ENCODE measurements at places on chromosomes 4 and X.
A peak's percentile ranks its signal among the peaks of the same experiment; 100 is the strongest.

GRCh38 chr4:157808796-157809383, 363.9 kb downstream of the GASK1B start:
- H3K4me1 ChIP-seq = no peaks in the 10 kb centered on the region
- no peak for DNase-seq
- H3K4me3 ChIP-seq = no peak overlapping the region
- H3K27me3 ChIP-seq = no peaks in the 10 kb centered on the region

DNA sequence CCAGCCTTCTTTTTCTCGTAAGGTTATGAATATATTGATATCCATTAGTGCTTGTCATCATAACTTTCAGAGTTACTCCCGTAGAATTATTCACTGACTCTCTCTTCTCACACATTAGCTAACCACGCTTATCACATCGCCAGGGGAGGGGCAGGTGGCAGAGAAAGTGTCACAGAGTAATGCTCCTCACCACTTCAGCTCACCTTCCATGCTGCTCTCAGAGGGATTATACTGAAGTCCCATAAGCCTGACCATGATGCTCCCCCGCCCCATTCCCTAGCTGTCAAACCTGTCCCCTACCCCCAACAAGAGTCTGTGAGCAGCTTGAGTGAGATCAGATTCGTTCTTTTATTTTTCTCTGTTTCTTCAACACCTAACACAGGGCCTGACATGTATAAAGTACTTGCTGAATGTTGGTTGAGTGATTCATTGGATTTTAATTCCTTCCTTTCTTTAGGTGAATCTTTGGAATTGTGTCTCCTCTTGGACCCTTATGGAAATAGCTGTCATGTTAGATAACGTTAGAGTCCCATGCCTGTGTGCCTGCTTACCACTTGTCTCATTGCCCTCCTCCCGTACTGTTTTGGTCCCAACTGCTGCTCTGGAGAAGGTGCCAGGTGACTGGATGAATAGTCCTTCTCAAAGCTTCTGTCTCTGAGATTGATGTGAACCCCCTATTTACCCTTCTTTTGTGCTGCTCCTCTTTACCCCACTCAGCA, 55.1 kb downstream of the RS1 start:
- peaks cover 3% of the 10 kb centered on the region for H3K36me3 ChIP-seq
- no peaks in the 10 kb centered on the region for H3K4me1 ChIP-seq
- no peak overlapping the region for H3K27ac ChIP-seq
- H3K27me3 ChIP-seq = peaks cover 11% of the 10 kb centered on the region

DNA sequence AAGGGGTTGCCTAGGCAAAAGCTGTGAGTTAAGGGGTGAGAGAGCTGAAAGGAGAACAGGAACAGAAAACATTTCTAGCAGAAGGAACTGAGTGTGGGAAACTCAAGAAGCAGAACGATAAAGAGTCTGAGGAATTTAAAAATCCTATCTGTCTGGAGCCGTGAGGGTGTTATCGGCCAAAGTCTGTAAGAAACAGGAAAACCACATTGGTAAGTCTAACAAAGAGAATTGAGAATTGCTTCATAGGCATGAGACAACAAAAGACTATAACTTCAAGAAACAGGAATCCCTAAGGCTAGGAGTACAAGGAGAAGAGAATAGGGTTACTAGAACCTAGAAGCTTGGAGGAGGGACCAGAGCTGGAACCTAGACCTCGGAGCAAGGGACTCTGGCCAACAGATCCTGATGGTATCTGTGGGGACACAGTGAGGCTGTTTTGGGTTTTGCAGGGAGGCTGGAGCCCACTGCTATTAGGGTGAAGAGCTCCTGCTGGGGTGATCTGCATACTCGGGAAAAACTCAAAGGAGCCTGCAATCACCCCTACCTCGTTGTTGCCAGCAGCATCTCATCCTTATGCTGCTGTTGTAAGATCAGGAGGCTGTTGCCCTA, 175.6 kb downstream of the FBXO8 start:
- no peaks in the 10 kb centered on the region for H3K4me1 ChIP-seq
- DNase-seq = no peak
- H3K27me3 ChIP-seq = no peaks in the 10 kb centered on the region
- no peaks in the 10 kb centered on the region for H3K36me3 ChIP-seq

DNA sequence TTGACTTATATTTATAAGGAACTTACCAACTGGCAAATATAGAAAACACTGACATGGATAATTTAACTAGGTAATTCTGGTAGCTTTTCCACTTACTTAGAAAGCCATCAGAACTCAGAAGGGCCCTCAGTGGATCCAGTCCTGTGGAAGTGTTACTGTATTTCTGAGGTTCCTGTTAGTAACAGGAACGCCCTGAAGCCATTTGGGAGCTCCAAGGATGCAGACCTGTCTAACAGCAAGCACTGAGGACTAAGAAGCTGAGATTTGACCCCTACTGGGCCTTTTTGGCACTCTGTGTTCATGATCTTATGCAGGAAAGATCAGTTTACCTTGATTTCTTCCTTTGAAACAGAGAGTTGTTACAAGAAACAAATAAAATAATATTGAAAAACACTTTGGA, 46.0 kb upstream of the TLL1 start:
- no peak for DNase-seq
- H3K4me3 ChIP-seq = no peak overlapping the region
- H3K36me3 ChIP-seq = no peaks in the 10 kb centered on the region
- H3K27me3 ChIP-seq = no peaks in the 10 kb centered on the region

DNA sequence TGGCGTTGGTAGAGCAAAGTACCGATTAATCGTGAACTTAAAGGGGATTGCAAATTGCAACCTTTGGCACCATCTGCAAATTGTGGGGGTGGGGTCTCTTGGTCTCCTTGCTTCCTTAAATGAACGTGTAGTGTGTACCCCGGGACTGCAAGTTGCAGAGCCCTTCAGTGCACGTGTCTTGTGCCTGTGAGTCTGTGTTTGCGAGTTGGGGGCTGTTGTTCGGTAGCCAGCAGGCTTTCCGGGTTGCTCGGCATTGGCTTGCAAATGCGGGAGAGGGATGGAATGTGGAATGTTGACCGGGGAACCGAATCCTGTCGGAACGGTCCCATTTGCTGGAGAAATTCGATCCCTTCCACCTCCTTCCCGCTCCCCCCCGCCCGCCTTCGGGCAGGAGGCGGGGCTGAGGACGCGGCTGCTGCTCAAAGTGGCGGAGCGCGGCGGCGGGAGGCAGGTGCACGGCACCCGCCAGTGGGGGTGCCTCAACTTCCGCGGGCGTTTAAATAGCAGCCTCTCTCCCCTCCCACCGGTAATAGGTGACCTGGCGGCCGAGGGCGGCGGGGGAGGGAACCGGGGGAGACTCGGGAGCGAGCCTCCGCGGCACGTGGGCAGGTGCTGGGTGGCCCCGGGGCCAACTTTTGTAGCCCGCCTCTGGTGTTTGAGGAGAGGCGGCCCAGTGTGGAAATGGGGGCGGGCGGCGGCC, 1.5 kb downstream of the JADE1 start:
- no peaks in the 10 kb centered on the region for H3K27me3 ChIP-seq
- peak overlapping the region; percentile 92 for H3K4me3 ChIP-seq
- H3K36me3 ChIP-seq = no peaks in the 10 kb centered on the region
- peak; percentile 77 for DNase-seq
- H3K4me1 ChIP-seq = no peaks in the 10 kb centered on the region

DNA sequence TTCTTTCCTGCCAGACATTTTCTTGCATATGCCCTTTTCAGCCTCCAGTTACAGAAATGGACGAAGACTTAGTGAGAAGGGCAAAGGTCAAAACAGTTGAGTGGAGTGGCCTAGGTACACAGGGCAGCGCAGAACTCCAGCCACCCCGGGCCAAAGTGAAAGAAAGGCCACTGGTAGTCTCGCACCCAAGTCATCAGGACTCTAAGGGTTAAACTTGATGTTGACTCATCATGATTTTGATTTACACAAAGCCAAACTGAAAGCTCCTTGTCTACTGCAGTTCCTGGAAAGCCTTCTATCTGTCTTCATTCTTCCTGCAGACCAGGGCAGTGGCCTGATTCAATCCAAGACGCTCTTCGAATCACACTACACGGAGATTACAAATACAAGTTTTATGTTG, 2.6 kb upstream of the IL13RA1 start:
- peaks cover 9% of the 10 kb centered on the region for H3K27me3 ChIP-seq
- no peak overlapping the region for H3K27ac ChIP-seq
- no peaks in the 10 kb centered on the region for H3K36me3 ChIP-seq
- H3K4me1 ChIP-seq = no peaks in the 10 kb centered on the region

- H3K4me3 ChIP-seq = peak overlapping the region; percentile 65
- H3K27ac ChIP-seq = peak overlapping the region; percentile 75
- no peaks in the 10 kb centered on the region for H3K36me3 ChIP-seq
These were observed 1.8 kb downstream of the CPZ start for GRCh38 chr4:8594097-8595038.

- H3K4me3 ChIP-seq = no peak overlapping the region
- no peak for DNase-seq
- H3K36me3 ChIP-seq = peaks cover 31% of the 10 kb centered on the region
- H3K27me3 ChIP-seq = no peaks in the 10 kb centered on the region
These were observed 11.9 kb downstream of the LRPAP1 start for GRCh38 chr4:3520276-3520675.

DNA sequence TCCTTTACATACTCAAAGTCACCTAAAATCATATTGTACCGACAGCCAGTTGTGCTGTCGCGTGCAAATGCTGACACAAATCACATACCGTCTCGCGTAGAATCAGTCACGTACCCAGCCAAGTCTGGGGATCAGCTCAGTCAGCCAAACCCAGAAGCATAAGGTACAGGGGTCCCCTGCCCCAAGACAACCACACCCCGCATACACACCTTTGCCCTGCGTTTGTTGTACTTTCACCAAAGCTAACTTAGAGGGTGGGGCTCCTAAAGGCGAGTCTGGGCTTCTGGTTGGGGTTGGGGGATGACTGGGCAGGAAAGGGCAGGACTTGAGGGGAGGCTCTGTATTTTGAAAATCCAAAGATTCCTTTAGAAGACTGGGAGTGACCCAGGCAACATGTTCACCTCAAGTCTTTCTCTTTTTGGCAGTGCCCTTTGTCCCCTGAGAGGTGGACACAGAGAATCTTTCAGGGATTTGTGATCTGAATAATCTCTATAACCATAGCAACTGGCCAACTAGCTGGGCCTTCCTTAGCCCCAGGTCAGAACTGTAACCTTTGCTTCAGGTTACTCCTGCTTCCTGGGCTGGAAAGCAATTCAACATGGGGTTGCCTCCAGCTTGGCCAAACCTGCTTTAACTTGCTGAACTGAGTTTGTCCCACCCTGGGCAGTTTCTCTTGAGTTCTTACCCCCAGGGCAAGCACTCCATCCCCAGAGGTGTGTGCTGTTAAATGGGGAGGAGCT, 992 bp downstream of the GDPD2 start:
- H3K27ac ChIP-seq = no peak overlapping the region
- H3K4me1 ChIP-seq = no peaks in the 10 kb centered on the region
- H3K27me3 ChIP-seq = no peaks in the 10 kb centered on the region
- no peak for DNase-seq
- H3K4me3 ChIP-seq = no peak overlapping the region

GRCh38 chr4:173218411-173219125, 50.0 kb downstream of the GALNT7 start:
- H3K27me3 ChIP-seq = no peaks in the 10 kb centered on the region
- no peaks in the 10 kb centered on the region for H3K36me3 ChIP-seq
- H3K27ac ChIP-seq = no peak overlapping the region
- no peaks in the 10 kb centered on the region for H3K4me1 ChIP-seq
- no peak overlapping the region for H3K4me3 ChIP-seq
- no peak for DNase-seq

DNA sequence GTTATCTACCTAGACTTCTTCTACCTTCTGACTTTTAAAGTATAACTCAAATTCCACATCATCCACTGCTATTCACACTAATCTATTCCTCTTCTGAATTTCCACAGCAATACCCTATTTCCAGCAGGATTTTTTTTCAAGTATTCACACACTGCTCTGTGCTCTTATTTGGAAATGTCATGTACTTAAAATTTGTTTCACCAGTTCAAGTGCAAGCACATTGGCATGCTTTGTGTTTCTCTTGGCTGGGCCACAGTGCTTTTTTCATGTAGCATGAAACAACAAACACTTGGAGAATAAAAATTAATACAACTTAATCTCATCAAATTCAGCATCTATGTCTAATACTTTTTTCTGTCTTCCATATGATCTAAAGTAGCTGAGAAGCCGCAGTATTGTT, 161.8 kb upstream of the PCDH18 start:
- H3K4me3 ChIP-seq = no peak overlapping the region
- DNase-seq = no peak
- no peaks in the 10 kb centered on the region for H3K27me3 ChIP-seq
- no peaks in the 10 kb centered on the region for H3K4me1 ChIP-seq
- H3K27ac ChIP-seq = no peak overlapping the region

DNA sequence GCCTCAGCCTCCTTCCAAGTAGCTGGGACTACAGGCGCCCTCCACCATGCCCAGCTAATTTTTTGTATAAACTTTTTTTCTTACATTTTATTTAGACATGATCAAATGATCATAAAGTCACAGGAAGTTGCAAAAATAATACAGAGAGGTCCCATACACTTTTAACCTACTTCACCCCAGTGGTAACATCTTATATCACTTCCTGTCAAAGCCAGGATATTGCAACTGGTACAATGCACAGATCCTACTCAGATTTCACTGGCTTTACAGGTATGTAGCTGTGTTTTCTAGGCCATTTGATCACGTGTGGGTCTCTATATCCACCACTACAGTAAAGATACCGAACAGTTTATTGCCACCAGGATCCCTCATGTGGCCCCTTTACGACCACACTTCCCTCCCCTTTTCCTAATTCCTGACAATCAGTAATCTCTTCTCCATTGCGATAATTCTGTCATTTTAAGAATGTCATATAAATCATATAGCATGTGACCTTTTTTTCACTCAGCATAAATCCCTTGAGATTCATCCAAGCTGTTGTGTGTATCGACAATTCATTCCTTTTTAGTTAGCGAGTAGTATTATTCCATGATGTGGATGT, 18.0 kb downstream of the RPS6KA3 start:
- no peaks in the 10 kb centered on the region for H3K27me3 ChIP-seq
- no peaks in the 10 kb centered on the region for H3K36me3 ChIP-seq
- no peak overlapping the region for H3K27ac ChIP-seq
- no peaks in the 10 kb centered on the region for H3K4me1 ChIP-seq
- no peak for DNase-seq
- no peak overlapping the region for H3K4me3 ChIP-seq
